ENCODE measurements at places on chromosomes 4 and X.

GRCh38 chr4:187826725-187827124 is 168.8 kb upstream of the ZFP42 start:
- DNase-seq: no peak

DNA sequence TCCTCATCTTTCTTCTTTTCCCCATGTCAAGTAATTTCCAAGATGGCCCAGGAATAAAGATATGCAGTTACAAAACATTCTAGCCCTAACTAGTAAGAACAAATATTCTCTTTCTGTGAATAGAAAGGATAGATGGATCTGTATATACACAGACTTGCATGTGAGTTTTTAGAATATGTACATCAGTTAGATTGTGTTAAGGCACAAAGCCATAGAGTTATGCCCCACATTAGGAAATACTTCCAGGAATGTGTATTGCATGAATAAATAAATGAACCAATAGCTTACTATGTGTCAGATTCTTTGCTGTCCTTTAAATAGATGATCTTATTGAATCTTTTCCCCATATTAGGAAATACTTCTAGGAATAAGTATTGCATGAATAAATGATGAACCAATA is 46.0 kb upstream of the TMPRSS11E start:
- no peak for DNase-seq

DNA sequence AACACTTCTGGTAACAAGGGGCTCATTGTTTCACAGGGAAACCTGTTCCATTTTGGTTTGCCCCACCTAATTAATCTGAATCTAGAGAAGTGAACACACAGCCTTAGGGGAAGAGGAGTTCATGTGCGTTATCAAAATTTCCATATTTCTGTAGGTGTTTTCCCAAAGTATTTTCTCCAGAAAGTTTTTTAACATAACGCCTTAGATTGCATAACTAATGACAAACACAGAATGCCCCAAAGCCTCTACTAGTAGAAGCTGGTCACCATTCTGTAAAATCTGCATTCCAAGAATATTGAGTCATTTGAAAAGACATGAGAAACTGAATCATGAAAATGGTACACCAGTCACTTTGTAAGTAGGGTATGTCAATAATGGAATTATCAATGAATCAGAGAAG is 41.1 kb downstream of the IL13RA2 start:
- DNase-seq: no peak

- no peak for DNase-seq
Observed at GRCh38 chr4:189802884-189803283, 137.8 kb upstream of the FRG1 start.

DNA sequence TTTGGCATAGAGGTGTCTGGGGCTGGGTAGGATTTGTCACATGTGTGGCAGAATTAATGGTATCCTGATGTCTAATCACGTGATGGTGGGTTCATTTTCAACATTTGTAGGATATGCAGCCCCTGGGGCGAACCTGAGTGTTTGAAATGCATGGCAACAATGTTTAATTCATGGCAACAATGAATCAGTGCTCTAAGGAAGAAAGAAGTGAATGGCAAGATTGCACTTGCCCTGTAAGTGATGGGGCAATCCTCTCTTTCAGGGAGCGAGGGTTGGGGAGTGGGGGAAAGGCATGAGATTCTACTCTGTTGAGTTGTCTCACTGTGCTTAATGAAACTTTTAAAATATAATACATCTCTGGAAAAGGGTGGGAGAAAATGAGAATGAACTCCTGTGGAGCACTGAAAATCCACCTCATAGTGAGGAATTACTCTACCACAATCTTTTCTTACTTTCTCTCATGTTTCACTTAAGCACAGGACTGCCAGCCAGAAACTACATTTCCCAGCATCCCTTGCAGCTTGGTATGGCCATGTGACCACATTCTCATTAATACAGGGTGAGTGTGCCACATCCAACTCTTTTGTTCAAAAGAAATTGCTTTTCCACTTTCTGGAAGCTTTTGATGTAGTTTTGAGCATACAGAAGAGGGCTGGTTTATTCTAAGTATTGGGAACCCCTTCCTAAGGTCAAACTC is 64.0 kb upstream of the PGM2 start:
- no peak for DNase-seq

- no peak for DNase-seq
Observed at GRCh38 chrX:118974088-118974907, at the start of gene LONRF3. Gene LONRF3 (plus strand): TSS chrX:118974618. CDS start chrX:118974781, 163 bp downstream.

DNA sequence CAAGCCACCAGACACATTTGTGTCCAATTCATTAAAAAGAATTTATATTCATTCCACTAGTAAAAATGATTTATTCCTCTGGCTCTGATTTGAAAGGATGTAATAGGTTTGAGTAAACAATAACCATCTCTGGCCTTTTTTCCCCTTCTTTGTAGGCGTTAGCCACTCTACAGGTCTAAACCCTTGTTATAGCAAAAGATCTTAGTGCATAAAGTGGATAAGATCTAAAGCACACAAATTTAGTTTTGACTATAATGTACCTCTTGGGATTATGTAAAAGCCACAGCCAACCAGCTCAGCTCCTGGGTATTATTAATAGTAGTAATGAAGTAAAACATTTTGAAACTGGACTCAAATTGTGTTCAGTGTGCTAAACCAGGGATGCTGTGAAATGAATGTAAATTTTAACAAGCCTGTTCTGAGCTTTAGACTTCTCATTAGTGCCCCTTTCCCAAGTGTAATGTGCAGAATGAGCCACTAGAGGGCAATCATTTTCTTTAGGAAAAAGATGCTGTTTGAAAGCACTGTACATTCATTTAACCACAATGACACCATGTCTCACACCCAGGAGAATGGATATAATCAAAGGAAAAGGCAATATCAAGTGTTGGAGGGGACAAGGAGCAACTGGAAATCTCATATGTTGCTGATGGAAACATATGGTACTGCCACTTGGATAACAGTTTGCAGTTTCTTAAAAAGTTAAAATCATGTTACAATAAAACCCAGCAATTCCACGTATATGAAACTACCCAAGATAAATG is 69.7 kb downstream of the KLHL8 start:
- DNase-seq: peak; percentile 69

GRCh38 chrX:72644946-72645345 is 69.2 kb downstream of the PHKA1 start:
- DNase-seq: no peak

GRCh38 chr4:95548738-95549245 is at the start of gene UNC5C:
Gene UNC5C (minus strand): TSS chr4:95548973.
- no peak for DNase-seq

DNA sequence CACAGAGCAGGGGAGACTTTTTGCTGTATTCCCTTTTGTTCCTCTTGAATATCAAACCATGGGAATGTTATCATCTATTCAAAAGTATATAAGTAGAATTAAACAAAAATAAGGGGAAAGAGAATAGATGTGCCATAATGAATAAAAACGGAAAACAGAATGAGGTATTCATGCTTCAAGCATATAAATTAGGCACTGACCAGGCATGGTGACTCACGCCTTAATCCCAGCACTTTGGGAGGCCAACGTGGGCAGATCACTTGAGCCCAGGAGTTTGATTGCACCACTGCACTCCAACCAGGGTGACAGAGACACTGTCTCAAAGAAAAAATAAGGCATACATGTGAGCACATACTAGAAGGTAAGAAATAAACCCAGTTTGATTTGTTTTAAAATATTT is 16.3 kb upstream of the NEUROG2 start:
- no peak for DNase-seq

DNA sequence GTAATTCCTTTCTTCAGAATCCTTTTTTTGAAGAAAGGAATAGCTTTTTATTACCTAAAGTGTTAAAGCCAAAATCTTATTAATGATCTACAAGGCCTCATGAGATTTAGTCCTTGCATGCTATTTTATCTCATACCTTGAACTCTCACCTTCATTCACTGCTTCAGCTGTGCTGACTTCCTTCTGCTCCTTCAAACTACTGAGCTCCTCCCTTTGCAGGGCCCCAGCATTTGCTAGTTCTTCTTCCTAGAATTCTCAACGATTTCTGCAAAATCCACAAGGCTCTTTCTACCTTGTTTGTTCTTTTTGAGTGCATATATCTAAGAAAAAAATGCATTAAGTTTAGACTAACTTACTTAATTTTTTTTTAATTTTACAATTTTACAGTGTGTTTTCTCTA is 619.5 kb downstream of the EPHA5 start:
- no peak for DNase-seq

GRCh38 chr4:7647600-7648543 is 213.1 kb upstream of the PSAPL1 start:
- no peak for DNase-seq

- DNase-seq: no peak
Observed at GRCh38 chr4:37455301-37456131, 211.0 kb downstream of the NWD2 start.

DNA sequence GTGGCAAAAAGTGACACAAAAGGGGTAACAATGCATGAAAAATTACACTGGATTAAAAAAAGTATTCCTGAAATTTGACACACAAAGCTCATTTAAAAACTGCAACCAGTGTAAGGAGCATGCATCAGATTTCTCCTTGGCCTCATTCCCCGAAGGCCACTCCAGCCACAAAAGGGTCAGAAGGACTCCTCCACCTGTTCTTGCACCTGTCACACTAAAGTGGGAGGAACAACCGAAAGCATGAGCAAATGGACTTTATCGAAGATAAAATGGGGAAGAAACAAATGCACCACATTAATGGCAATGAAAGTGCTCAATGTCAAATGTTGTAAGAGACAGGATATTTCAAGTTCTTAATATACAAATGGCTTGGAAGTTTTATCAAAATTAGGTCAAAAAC is 88.2 kb downstream of the ADGRA3 start:
- DNase-seq: no peak

DNA sequence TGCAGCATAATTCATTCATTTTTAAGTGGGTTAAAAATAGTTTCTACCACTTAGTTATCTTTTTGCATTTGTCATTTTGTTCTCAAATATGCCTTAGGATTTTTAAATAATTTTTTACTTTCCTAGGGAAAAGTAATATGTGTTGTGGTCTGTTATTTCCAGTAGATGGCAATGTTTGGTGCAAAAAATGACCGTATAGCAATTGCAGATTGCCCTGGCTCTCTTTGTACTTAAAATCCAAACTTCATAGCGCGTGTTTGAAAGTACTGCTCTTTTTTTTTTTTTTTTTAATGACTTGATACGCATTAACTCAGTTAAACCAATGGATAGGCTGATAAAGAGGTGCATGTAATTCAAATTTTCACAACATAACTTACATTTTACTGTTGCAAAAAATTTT is 74.4 kb upstream of the RBMX start:
- DNase-seq: peak; percentile 0

DNA sequence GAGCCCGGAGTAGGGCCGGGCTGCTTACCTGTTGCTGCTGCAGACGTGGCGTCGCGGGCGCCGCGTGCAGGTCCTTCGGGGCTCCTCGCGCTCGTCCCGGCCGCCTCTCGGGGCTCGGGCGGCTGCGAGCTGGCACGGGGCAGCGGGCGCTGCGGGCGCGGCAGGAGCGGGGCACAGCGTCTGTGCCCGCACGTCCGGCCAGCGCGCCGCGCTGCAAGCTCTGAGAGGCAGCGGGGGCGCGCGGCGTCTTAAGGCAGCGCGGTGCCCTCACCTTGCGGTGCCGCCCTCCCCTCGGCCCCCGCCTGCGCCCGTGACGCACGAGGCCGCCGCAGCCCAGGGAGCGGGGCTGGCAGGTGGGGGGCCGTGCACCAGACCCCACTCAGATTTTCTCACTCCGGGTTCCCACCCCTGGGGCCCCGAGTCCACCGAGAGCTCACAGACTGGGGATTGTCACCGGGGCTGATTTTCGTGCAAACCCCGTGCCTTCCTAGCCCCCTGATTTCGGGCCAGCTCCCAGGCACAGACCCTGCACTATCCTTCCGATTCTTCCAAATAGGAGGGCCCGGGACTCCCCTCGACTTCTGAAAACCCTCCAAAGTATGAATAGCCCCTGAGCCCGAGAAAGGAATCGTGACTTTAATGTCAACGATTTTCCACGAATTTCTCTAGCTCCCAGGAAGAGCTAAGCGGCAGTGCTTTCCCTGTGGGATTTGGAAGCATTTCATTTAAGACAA is at the start of gene GPR101:
GPR101 (minus strand) TSS at position 222 of the 734 bp plus-strand sequence. CDS start 2,321 bp downstream, outside the sequence.
- no peak for DNase-seq

DNA sequence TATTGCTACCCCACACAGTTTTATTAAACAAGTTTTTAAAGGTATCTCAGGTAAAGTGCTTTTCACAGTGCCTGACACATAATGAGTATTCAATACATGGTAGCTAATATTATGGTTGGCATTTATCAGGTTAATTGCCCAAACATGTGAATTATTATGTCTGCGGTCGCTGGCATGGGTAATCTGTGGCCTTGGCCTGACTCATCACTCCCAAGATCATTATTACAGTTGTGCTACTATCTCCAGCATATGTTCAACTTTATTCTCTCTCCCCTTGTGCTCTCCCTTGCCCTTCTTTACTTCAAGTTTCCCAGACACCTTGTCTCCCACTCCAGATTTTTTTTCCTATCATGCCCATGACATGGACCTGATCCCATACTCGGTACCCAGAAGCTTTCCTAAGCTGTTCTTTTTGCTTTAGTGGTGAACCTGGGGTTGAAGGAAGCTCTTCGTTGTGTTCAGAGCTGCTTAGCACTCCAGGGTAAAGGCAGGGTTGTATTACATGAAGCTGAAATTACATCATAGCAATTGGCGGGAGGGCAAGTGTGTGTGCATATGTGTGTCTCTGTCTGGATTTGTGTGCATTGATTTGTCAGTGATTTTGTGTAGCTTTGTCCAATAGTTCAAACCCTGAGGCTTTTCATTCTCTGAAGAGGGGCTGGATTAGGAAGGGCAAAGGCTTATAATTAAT is 176.5 kb upstream of the NRK start:
- no peak for DNase-seq

- peak; percentile 77 for DNase-seq
Observed at GRCh38 chrX:154526901-154527675, 11.1 kb upstream of the FAM3A start.

GRCh38 chr4:26812049-26812714 is 48.5 kb upstream of the STIM2 start:
- no peak for DNase-seq

DNA sequence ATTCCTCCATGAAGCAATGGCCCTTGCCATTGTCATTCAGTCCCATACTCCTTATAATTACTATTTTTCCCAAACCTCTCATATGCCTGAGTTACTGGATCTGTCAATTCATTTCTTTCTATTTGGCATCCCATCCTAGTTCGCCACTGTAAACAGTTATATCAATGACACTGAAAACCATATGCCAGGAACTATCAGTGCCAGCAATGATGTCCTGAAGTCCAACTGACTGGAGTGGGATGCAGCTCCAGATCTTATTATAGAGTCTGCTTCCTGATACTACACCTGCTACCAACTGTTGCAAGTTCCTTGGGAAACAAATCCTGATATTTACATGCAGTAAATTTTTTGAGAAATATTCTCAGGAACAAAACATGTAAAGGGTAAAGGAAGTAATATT is 27.0 kb upstream of the BANK1 start:
- no peak for DNase-seq

Measured in NCI-H1436 (cell line).